ENCODE measurements at places on chromosomes 4 and X.

- peak; percentile 1 for DNase-seq
Measured at GRCh38 chrX:135421932-135422809, at the start of gene SMIM10L2A. SMIM10L2A (plus strand) TSS chrX:135421944; CDS start chrX:135422132, 188 bp downstream.

GRCh38 chr4:113564493-113564892, 197.0 kb downstream of the CAMK2D start:
- DNase-seq: no peak

GRCh38 chr4:66604192-66604591, 933.9 kb upstream of the EPHA5 start:
- DNase-seq: no peak

GRCh38 chrX:103063191-103063845, 653 bp downstream of the BEX1 start:
- no peak for DNase-seq

DNA sequence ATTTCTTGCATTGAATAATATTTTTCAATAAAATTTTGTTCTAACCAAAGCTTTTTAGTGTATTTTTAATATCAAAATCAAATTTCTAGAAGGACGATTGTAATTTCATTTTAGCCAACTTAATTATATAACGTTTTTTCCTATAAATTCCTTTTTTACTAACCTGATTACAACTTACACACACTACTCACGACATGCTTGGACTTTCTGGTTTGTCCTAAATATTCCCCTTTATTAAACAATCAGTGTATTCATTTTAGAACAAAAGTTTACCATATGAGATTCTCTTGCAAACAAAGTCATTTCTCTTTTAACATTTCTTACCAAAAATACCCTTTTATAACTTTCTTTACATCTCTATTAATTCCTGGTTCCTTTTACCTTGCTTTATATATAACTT, 173.7 kb downstream of the PWWP3B start:
- no peak for DNase-seq

DNA sequence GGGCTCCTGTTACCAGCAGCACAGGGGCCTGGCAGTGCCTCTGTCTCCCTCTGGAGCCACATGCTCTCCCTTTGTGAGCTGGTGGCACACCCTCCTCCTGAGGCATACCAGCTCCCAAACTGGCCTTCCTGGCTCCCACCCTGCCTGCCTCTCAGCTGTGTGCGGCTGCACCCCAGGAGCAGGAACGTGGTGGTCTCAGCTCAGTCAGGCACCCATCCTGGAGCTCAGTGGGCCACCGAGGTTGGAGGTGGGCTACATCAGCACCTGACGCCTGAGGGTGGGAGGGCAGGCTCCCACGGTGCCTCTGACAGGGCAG, 85.9 kb upstream of the NKX1-1 start:
- no peak for DNase-seq

DNA sequence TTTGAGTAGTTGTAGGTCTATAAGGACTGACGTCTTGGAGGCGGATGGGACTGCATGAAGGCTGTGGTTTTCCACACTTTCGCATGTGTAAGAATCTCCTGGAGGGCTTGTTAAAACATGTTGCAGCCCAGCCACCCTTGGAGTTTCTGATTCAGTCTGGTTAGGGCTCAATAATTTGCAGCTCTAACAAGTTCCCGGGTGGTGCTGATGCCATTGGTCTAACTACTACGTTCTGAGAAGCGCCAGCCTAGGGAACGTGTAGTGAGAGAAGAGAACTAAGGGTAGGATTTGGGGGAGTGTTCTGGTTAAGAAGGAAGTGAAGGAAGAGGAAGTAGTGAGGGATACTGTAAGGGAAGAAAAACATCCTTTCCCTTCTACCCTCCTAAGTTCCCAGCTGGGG, 138.9 kb downstream of the LARP7 start:
- DNase-seq: no peak

- no peak for DNase-seq
Measured at GRCh38 chr4:185730387-185730786, 81.6 kb downstream of the SORBS2 start.

GRCh38 chr4:154529728-154530519, 20.3 kb downstream of the PLRG1 start:
- no peak for DNase-seq

DNA sequence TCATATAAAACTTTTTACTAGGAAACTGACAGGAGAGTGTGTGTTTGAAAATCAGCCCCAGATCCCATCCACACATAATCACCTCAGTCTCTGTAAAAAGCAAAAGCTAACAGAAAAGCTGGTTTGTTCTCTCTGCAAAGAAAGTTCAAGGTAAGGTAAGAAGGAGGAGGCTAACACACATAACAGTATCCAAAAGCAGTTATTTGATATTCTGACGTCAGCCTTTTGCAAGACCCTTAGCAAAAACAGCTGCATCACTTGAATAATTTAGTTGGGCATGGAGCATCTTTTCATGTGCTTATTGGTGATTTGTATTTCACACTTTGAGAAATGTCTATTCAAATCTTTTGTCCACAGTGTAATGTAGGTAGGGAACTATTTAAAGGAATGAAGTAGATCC, 5.5 kb downstream of the TCEAL9 start:
- DNase-seq: no peak

GRCh38 chrX:70172964-70173363, 4.3 kb upstream of the DGAT2L6 start:
- no peak for DNase-seq

- no peak for DNase-seq
Measured at GRCh38 chr4:17704020-17704650, 77.3 kb downstream of the FAM184B start.

- no peak for DNase-seq
Measured at GRCh38 chr4:89064848-89065247, 7.9 kb upstream of the FAM13A start.

DNA sequence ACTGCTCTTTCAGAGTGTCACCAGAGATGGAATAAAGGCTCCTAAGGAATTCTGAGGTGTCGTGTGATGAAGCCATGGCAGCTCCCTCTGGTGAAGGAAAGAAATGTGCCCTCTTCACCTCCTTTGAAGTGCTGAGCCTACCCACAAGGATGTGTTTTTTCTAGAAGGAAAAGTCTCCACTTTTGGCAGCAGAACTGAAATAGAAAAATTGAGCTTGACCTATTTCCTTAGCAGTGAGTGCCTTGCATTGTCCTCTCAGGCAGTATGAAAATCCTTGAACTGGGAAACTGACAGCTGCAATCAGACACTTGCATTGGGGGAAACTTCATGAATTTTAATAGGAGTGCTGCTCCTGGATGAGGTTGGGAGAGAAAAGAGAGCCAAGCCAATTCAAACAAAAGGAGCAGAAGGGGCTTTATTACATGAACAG, 95.2 kb downstream of the DCLK2 start:
- DNase-seq: no peak

- no peak for DNase-seq
Measured at GRCh38 chr4:79044141-79044659, 105.0 kb upstream of the PAQR3 start.

- no peak for DNase-seq
Measured at GRCh38 chr4:152112190-152112589, 351.4 kb upstream of the GATB start.

GRCh38 chr4:38698176-38698575, 34.2 kb downstream of the KLF3 start:
- no peak for DNase-seq

DNA sequence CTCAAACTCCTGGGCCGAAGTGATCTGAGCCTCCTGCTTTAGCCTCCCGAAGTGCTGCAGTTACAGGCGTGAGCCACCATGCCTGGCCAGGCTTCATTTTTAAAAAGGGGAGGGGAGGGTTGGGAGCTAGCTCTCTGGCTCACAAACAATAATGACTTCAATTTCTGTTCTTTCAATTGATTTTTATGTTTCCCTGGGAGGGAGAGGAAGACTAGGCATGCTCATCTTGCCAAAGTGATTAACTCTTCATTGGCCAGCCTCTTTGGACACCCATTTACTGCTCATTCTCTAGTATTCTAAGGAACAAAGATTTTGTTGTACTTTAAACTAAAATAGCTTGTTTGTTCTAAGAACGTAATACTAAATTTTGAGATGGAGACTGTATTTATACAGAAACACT, 43.4 kb upstream of the TRIM2 start:
- DNase-seq: no peak

DNA sequence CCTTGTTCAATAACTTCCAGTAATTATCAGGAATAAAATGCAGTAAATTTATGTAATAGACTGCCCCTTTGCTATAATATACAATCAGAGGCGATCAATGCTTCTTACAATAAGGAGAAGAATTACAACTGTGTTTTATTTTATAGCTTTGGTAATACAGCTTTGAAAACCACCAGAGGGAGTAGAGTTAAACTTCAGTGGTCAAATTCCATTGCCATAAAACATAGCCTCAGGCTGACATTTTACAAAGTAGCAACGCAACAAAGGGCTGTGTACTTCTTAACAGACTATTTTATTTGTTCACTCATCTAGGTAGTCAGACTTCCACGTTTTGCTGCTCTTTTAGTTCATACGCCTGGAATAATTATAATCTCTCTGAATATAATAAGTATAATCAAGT, 58.5 kb downstream of the TEX13C start:
- DNase-seq: no peak

GRCh38 chr4:120773641-120774040, 148.9 kb downstream of the PRDM5 start:
- no peak for DNase-seq

- no peak for DNase-seq
Measured at GRCh38 chr4:150173982-150174398, 95.7 kb downstream of the DCLK2 start.

- DNase-seq: no peak
Measured at GRCh38 chr4:6917461-6918271, 8.0 kb downstream of the TBC1D14 start.

- no peak for DNase-seq
Measured at GRCh38 chr4:54677853-54678650, 20.3 kb downstream of the KIT start.

GRCh38 chrX:32280489-32280888, 930.9 kb downstream of the DMD start:
- DNase-seq: no peak

DNA sequence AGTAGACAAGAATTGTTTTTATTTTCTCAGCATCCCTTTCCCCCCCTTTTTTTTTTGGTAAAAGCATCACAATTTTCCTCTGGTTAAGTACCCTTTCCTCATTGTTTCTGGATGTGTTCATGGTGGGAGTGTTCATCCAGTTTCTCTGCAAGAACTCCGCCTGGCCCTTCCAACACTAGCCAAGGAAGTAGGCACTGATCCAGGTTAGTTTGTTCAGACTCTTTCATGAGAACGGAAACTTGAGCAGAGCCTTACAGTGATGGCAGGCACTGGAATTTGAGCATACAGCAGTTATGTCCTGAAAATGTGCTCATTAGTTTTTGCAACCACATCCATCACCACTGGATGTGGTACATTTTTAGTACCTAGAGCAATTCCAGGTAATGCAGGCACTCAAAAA, 336.1 kb upstream of the BOD1L1 start:
- DNase-seq: no peak

GRCh38 chr4:118991686-118992085, 103.0 kb downstream of the SYNPO2 start:
- no peak for DNase-seq

GRCh38 chr4:106629268-106629625, 260.7 kb upstream of the GIMD1 start:
- DNase-seq: no peak

DNA sequence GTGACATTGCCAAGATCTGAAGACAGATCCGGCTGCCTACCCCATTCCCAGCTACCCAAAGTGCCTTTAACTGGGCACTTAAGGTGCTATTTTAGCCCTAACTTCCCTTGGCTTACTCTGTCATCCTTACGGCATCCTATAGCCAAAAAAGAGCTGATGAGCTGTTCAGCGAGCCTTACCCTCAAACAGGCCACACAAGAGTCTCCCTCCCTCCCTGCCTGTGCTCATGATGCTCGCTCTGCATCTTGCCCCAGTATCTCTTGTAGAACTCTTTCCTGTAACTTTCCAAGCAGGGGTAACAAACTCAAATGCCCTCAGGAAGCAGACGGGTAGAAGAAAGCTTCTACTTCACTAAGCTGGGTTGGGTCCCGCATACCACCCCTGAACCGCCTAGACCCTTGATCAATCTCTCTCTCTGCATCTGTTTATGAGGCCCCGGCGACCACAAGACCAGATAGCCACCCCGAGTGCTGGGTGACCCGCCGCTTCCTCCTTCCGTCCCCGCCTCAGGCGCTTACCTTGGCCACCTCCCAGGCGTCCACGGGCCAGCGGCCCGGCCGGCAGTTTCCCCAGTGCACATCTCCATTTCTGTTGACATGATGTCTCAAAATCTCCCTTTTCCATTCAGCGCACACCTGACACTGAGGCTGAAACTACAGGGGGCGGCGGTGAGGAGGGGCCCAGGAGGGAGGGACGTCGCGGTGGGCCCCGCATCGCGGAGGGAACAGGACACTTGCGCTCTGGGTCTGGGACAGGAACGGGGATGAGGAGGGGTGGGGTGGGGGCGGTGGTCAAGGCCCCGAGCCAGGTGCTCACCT, 663 bp downstream of the CXorf38 start:
- no peak for DNase-seq

DNA sequence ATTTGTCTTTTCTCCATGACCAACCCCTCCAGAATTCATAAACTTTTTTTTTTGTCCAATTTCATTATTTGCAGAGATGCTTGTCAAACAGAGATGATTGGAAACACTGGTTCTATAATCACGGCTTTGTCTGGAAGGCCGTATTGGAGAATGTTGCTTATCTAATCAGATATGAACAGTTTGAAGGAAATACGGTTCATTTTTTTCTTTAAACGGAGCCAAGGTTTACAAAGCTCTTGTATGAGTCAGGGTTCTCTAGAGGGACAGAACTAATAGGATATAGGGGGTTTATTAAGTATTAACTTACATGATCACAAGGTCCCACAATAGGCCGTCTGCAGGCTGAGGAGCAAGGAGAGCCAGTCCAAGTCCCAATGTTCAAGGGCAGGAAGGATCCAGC, 1415.8 kb downstream of the C4orf33 start:
- DNase-seq: no peak

DNA sequence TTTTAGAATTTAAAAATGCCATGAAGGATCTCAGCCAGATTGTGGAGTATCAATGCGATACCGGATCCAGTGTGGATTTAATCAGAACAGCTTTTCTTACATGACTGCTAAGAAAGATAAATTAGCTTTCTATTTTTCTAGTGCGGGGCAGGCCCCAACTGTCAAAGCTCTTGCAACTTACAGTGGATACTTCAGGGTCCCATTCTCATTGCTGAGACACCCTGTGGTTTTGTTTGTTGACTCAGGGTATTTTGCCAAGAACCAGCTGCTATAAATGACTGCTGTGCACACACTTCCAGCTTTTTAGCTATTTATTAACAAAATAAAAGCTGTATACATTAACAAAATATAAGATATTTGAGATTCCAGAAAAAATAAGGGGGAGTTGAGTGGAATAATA, 166.4 kb downstream of the DCLK2 start:
- DNase-seq: no peak

DNA sequence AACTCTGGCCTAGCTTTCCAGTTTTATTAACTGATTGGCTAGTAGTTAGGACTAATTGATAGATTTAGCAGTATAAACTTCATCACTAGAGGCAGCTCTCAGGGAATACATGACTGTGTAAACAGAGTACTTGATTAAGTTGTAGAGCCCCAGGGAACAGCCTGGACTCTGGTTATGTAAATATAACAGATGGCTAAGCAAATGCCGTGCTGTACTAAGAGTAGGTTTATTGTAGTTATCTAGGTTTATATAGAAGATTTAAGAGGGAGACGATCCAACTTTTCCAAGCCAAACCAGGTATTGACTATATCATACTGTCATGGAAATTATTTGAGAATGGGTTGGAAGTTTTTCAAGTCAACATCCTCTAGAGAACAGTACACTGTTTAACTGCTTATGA, 463.4 kb upstream of the GRID2 start:
- no peak for DNase-seq

All from stimulated activated CD8-positive, alpha-beta memory T cell treated with anti-CD3 and anti-CD28 coated beads, Interleukin-12 subunit alpha, Interleukin-12 subunit beta, amount 100 ng/mL, for 1 hour (primary cell).